Caki2 (cell line): ENCODE measurements at places on chromosomes 12 and 14. TPM values are rescaled to one million over a fixed set of nuclear protein-coding genes. Genes with fewer than 3 reads are reported as not detected.

DNA sequence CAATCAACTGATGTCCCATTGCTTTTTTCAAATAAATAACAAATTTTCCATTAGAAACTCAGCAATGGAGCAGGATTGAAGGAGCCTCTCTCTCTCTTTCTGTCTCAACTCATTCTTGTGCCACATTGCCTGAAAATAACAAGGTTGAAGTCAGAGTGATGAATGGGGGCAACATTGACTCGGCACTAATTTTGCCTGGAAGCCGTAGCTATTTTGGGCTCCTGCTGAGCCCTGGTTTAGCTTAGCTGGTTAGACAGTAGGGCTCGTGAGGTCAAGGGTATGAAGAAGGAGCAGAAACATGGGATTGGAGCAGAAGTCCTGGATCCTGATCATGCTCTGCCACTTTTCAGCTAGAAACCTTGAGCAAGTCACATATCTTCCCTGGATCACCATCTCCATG is 38.9 kb downstream of the WSCD2 start:
- DNase-seq: no peak

BCL2L14 gene
- not detected in 2 replicates for total RNA-seq

GRCh38 chr12:88496891-88497371 is 83.3 kb downstream of the KITLG start:
- DNase-seq: no peak

GRCh38 chr12:14691560-14691959 is 4.8 kb downstream of the GUCY2C start:
- no peak for DNase-seq
